Neural crest cell (in vitro differentiated cells): ENCODE measurements at places on chromosomes 12 and 14.

DNA sequence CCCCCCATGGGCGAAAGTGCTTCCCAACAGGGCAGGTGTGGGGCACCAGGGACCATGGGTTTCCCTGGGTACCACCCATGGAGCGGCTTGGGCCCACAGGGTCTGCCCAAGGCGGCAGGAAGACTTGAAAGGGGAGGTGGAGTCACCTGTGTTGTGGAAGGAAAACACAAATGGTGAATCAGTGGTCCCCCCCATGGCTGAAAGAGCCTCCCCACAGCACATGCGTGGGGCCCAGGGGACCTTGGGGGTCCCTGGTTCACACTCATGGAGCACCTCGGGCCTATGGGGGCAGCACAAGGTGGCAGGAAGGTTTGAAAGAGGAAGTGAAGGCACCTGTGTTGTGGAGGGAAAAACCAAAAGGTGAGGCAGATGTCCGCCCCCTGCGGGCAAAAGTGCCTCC, 581.9 kb downstream of the ALG10 start:
- no peak for DNase-seq

- DNase-seq: no peak
Observed at GRCh38 chr14:77782202-77782601, 17.7 kb upstream of the ADCK1 start.

DNA sequence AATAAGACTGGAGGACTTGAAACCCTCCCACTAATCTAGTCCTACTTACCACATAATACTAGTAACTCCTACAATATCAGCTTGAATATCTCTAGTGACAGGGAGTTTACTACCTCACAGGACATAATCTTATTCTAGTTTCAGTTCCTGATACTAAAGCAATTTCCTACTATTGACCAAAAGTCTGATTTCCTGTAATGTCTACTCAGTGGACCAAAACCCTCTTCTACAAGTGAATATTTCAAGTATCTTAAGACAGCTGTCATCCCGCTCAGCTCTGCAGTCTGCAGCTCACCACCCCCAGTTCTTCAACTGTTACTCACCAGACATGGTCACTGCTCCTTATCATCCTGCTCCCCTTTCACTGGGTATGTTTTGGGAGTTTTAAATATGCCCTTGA, 70.8 kb upstream of the TMCC3 start:
- DNase-seq: no peak

DNA sequence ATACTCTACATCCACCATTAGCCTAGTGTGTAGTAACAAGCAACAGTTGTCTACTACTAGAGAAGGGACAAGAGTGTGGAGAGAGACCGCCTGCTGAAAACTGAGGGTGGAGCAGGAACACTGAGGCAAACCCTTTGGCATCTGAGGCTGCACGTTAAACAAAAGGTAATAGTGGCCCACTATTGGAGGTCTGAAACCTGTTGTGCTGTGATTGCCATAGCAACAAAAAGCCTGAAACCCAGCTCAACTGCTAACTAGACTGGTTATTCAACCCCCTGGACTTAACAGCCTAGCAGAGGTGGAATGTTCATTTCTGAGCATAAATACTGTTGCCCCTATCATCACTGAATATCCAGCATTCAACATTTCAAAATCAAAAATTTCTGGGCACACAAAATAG, 43.0 kb downstream of the PPP4R4 start:
- DNase-seq: no peak

DNA sequence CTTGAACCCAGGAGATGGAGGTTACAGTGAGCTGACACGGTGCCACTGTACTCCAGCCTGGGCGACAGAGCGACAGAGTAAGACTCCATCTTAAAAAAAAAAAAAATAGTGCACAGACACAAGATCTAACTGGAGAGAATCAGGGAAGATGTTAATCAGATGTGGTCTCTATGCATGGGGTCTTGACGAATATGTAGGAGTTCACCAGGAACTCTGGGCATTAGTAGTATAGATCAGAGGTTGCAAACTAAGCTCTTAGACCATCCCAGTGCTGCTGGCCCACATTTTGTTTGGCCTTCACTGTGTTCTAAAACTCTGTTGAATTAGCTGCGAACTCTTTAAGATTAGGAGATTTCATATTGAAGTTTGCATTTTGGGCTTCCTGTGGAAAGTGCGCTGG, 31.6 kb downstream of the SNRNP35 start:
- no peak for DNase-seq

- no peak for DNase-seq
Observed at GRCh38 chr14:55585854-55586253, 5.8 kb downstream of the KTN1 start.

DNA sequence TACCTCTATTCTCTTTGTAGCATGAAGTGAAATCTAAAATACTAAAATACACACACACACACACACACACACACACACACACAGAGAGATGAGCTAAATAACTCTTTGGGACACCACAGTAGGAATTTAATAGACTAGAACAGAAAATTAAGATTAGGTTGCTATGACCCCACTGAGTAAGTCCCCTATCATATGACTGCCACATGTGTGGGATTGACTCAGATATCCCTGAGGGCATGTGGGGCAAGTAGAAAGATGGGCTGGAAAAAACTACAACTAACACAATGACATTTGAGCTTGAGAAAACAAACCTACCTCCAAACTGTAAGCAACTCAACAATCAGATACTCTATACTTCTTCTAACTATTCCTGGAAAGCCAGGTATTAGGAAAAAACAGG, 27.0 kb downstream of the SLC25A21 start:
- no peak for DNase-seq

GRCh38 chr12:79522257-79522988, 168.3 kb downstream of the PAWR start:
- no peak for DNase-seq

GRCh38 chr12:6096527-6096926, 27.9 kb downstream of the VWF start:
- DNase-seq: no peak

DNA sequence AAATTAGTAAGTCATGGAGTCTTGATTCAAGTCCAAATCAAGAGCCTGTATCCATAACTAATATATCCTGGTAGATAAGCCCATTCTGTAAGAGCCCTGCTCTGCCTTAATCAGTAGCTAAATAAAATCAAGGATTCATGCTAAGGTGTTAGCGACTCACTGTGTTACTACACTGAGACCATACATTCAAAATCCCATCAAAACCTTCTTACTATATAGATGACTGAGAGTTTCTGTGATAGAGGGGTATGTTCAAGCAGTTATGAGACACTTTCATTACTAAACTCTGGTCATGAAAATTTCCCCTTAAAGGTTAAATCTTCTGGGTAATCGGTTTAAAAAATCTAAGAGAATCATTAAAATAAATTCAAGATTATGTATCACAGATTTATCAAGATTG, 78.5 kb downstream of the MDGA2 start:
- DNase-seq: no peak

- no peak for DNase-seq
Observed at GRCh38 chr12:94602024-94602423, 48.3 kb downstream of the TMCC3 start.

- peak; percentile 99 for DNase-seq
Observed at GRCh38 chr12:54379398-54380201, 4.9 kb downstream of the ZNF385A start.

- no peak for DNase-seq
Observed at GRCh38 chr12:31597066-31597465, 6.1 kb upstream of the DENND5B start.

- no peak for DNase-seq
Observed at GRCh38 chr12:57079821-57080220, 1.2 kb upstream of the NEMP1 start.

- DNase-seq: no peak
Observed at GRCh38 chr12:211142-211465, 2.9 kb downstream of the SLC6A12 start.

GRCh38 chr14:93231129-93231979, 24.3 kb downstream of the UBR7 start:
- no peak for DNase-seq

GRCh38 chr14:89425931-89426330, 8.9 kb upstream of the FOXN3 start:
- no peak for DNase-seq

DNA sequence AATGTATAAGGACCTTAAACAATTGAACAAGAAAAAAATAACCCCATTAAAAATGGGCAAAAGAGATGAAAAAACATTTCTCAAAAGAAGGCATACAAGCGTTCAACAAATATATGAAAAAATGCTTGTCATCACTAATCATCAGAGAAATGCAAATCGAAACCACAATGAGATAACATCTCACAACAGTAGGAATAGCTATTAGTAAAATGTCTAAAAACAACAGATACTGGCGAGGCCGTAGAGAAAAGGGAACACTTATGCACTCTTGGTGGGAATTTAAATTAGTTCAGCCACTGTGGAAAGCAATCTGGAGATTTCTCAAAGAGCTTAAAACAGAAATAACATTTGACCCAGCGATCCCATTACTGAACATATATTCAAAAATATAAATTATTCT, 769.8 kb upstream of the MGAT4C start:
- no peak for DNase-seq

GRCh38 chr14:33782923-33783322, 168.0 kb downstream of the EGLN3 start:
- DNase-seq: no peak

DNA sequence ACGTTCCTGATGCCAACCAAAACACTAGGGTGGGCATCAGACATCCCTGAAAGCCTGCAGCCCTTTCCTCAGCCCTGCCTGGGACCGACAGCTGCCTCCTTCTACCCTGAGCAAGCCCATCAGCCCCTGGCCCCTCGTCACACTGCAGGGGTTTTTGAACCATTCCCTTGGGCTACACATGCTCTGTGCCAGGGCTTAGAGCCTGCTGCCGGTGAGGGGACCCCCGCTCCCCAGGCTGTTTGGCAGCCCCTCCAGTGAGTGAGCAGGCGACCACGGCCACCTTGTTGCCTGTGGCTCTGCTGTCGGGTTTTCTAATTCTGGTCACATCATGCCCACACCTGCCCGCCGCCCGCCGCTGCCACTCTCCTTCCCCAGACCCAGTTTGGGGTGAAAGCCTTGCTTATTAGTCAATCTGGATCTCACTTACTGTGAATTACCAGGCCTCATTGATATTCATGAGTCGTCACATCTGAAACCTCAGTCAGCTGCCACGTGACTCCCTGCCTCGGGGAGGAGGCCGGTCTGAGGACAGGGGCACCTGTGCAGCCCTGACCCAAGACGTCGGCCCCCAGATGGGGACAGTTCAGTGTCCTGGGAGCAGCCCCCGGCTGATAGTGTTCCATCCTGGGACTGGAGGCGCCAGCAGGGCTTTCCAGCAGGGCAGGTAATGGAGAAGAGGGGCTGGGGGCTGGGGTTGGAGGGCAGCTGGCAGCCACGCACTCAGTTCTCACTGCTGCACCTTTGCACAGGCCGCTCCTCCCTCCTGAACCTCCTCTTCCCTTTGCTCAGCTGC, 163.0 kb downstream of the RBM19 start:
- DNase-seq: no peak

DNA sequence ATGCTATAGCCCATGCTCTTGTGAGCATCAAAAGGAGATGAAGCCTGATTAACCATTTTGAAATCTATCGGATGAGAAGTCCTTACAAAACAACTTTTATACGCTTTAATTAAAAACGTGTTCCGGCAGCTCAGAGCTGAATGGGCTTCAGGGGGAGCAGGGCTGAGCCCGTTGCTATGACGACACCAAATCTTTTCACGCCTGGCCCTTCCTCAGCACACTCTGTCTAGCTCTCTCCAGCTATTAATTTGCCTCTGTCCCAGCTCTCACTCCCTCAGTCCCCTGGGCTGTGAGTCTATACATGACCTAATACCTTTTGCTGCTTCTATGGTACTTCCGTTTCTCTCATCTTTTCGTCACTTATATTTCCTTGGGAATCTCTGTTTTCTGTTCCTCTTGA, 15.8 kb downstream of the FOXA1 start:
- no peak for DNase-seq

DNA sequence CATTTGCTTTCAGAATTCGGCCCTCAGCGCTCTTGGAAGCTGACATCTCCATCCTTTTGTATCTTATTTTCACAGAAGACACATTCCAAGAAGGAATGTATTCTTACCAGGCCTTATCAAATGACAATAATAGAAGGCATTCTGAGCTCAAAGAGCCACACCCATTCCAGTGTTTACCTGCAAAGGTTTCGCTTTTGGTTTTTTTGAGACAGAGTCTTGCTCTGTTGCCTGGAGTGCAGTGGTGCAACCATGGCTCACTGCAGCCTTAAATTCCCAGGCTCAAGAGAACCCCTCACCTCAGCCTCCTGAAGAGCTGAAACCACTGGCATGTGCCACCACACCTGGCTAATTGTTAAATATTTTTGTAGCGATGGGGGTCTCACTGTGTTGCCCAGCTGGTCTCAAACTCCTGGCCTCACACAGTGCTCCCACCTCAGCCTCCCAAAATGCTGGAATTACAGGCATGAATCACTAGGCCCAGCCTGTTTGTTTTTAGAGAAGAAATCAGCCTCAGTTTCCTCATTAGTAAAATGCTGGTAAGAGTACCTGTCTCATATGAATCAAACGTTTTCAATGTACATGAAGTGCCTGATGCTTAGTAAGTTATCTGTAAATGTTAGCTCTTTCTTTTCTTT, 69.2 kb downstream of the SLC6A12 start:
- no peak for DNase-seq

DNA sequence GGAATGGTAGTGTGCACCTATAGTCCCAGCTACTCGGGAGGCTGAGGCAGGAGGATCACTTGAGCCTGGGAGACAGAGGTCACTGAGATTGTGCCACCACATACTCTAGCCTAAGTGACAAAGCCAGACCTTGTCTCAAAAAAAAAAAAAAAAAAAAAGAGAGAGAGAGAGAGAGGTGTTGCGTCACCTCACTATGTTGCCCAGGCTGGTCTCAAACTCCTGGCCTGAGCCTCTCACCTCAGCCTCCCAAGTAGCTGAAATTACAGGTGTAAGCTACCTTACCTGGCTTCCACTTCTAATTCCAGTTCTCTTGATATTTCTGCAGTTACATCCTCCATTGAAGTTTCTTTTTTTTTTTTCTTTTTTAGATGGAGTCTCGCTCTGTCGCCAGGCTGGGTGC, 94.3 kb downstream of the PRICKLE1 start:
- no peak for DNase-seq

DNA sequence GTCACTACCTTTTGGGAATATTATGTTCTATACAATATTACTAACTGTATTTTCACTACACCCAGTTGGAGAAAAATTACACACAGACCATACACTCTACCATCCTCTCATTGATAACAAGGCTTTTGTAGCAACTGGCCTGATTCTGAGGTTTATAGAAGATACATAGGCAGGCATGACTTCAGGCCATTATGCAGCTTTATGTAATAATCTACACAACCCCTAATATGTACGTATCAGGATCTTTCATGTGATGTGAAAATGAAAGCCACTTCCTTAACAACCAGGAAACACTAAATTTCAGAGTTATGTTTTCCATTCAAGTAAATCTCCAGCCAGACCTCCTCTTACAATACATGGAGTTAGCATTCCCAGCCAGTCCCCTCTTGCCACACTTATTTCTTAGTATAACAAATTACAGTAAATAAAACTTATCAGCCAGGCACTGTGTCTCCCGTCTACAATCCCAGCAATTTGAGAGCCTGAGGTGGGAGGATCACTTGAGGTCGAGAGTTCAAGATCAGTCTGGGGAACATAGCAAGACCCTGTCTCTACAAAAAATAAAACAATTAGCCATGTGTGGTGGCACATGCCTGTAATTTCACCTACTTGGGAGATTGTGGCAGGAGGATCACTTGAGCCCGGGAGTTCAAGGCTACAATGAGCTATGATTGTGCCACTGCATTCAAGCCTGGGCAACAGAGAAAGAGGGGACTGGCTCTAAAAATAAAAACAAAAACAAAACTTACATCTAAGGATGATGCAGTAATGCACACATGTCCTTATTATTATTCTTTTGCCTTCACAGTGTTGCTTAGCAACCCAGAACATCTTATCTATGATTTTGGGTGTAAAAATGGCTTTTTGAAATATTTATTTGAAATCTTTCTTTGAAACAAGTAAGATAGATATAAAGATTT, 10.4 kb upstream of the OSBPL8 start:
- no peak for DNase-seq
